ENCODE measurements at places on chromosomes 6 and 20.

GRCh38 chr20:15506311-15506710 is 1066.9 kb downstream of the KIF16B start:
- no peak for DNase-seq

- no peak for DNase-seq
Observed at GRCh38 chr6:150346346-150346745, 22.5 kb upstream of the IYD start.

GRCh38 chr6:12261502-12261901 is 28.7 kb upstream of the EDN1 start:
- DNase-seq: no peak

DNA sequence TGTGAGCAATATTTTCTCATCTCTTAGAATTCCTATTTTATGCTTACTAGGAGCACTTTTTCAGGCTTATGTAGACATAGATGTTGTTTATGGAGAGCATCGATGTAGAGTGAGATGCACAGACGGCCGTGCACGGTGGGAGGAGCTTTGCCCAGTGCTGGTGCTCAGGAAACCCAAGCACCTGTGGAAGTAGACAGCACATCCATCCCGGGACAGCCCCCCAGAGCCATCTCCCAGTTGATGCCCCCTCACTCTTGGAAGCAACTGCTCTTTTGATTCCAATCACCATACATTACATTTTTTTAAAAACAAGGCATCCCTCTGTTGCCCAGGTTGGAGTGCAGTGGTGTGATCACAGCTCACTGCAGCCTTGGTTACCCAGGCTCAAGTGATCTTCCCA is 143.7 kb downstream of the SMOC2 start:
- DNase-seq: no peak

GRCh38 chr20:45545754-45546453 is 1.3 kb downstream of the EPPIN start:
- no peak for DNase-seq

DNA sequence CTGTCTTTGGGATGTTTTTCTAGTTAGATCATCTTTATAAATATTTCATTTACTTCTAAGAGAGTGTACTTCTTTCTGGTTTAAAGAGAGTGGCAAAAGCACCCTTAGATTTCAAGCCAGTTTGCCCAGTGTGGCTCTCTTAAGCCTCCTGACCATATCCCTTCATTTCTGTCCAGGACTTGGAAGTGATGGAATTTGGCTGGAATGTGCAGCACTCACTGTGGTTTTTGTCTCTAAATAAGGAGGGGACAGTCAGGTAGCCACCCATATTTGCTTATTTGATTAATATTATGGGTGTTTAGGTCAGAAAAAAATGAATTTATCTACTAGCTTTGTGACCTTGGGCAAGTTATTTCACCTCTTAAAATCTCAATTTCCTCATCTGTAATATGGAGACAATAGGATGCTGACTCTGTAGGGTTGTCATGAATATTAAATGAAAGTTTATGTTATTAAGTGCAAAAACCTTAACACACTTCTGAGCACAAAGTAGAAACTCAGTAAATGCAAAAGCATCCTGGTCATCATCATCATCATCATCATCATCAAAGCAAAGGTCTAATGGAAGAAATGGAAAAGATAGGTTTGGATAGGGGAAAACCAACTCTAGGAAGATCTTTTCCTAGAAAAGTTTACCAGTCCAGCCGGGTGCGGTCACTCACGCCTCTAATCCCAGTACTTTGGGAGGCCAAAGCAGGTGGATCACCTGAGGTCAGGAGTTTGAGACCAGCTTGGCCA is 3.1 kb downstream of the CRYBG1 start:
- DNase-seq: no peak

DNA sequence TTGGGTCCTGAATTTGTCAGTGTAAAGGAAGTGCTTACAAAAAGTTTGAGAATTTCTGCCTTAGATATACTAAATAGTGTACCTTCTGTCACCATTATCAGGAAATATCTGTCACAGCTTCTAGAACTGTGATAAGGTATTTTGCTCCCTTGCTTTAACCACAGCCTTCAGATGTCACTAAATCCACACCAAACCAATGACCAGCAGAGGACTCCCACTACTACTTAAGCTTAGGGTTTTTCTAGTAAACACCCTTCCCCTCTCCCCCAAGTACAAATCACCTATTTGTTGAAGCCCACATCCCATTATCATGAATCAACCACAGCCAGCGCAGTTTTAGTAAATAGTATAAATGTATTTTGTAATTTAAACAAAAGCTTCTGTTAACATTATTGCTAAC is 8.6 kb upstream of the JPH2 start:
- DNase-seq: no peak

GRCh38 chr20:47438464-47439381 is 63.0 kb upstream of the NCOA3 start:
- DNase-seq: no peak

DNA sequence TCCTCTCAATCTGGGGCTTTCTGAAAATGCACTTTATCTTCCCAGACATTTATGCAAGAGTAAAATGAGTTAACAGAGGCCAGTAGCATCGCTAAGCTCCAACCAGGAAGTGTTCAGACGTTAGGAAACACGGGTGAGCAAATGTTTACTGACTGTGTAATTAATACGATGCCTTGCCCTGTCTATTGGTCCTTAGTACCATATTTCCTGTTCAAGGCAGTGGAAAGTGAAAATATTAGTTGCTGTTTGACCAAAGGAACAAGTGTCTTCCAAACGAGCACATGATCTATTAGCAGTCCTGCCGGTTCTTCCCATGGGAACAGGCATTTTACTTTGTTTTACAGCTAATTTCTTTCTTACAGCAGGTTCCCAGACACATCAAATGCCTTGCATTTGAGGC is 311.1 kb upstream of the JAG1 start:
- no peak for DNase-seq

- DNase-seq: no peak
Observed at GRCh38 chr6:159170999-159171712, 2.0 kb downstream of the FNDC1 start.

DNA sequence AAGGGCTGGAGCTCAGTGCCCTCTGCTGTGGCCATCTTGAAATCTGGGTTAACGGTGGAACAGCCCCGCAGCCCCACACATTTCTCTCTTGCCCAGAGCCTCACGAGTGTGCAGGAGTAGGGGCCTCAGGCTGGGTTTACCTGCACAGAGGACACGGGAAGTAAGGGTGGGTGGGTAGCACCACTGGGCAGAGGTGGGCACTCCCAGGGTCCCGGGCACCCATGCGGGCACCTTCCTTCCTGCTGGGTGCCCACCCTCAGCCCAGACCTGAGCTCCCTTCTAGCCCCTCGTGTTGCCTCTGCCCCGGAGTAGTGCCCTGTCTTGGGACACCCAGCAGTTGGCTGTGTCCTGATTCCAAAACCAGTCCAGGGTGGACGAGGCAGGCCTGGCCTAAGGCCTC is 11.2 kb downstream of the COL9A3 start:
- DNase-seq: no peak

GRCh38 chr6:45647341-45648261 is 269.9 kb upstream of the SUPT3H start:
- DNase-seq: no peak

DNA sequence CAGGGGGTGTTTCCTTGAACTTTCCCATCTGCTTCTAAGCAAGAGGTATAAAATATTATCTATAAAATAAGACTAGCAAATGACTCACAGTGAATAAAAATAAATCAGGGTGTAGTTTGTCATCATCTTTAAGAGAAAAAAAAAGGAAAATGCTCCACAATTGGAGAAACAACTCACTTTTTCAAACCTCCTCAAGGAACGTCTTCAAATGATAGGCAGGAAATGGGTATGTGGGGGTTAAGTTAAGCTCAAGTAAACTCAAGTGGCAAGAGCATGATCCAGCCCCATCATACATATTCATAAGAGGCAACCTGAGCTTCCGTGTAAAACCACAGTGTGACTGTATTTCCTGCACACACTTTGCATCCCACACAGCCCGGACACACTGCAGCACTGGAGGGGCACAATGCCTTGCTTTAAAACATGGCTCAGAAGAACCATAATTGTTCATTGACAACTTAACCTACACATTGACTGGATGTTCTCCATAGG is 58.5 kb upstream of the CEP85L start:
- peak; percentile 61 for DNase-seq

DNA sequence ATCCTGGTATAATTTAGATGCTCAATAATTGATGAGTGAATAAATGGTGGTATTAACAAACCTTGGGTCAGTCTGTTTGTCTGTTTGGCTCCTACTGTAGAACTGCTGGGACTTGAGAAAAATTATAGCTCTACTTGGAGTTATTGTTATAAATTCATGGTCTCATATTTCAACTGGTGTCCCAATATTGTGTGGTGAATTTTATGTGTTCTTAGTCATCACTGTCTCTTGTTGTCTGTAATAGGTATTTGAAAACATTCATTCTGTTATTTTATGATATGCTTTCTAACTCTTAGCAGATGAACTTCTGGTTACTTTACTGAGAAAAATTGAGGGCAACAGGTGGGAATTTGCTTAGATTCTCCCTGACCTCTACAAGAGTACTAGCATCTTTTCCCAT is 221.4 kb downstream of the CDKAL1 start:
- DNase-seq: no peak

DNA sequence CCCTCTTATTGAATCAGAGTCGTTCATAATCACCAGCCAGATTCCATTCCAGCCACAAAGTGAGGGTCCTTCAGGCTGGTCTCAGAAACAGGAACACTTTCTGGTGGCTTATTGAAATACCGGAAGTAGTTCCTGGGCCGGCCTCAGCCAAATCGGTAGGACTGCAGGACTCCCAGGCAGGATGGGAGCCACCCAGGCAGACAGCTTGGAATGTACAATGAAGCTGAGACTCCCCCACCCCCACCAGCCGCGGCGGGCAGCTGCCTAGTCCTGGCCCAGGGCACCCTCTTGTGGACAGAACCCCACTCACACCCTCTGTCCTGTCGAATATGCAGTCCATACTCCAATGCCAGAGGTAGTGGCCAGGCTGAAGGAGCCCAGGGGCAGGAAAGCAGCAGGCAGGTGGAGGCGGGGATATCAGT is 43.8 kb downstream of the MDFI start:
- peak; percentile 44 for DNase-seq

GRCh38 chr6:122033564-122034181 is 365.8 kb upstream of the HSF2 start:
- no peak for DNase-seq

- no peak for DNase-seq
Observed at GRCh38 chr20:50915424-50915823, 15.8 kb downstream of the ADNP start.

DNA sequence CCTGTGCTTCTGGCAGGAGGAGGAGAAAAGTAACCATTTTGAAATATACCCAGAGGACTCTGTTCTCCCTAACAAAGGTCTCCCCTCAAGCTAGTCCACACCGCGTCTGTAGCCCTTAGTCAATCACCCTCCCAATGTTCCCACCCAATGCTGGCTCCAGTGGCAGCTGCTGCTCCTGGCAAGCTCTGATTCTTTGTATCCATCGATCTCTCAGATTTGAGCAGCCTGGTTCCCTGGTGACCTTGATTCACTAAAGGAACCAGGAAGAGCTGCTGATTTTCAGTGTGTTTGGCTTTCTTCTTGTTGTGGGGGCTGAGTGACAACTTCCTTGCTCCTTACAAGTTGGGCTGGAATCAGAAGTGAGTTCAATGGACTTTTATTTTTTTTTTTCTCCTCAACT is 68.5 kb downstream of the FOXC1 start:
- DNase-seq: no peak

GRCh38 chr6:31528307-31528777 is 420 bp upstream of the MCCD1 start:
- no peak for DNase-seq

- no peak for DNase-seq
Observed at GRCh38 chr6:36195471-36196112, 952 bp upstream of the BRPF3 start.

GRCh38 chr6:139483079-139483478 is 108.6 kb upstream of the CITED2 start:
- DNase-seq: no peak

DNA sequence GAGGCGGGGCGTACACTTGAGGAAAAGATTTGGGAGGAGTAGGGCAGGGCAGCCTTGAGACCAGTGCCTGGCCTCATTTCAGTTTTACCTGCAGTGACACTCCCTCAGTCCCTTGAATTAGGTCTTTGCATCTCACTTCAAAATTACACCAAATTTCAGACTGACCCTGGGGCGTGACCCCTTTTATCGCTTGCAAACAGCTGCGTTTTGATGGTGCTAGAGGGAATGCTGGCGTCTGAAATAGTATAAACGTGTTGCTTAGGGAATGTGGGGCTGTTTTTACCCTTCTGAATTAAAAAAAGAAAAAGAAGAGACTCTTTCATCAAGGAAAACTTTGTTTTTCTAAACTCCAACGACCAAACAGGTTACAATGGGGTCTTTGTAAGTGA is 21.0 kb downstream of the COL9A1 start:
- no peak for DNase-seq

- no peak for DNase-seq
Observed at GRCh38 chr6:36111526-36111925, 18.8 kb upstream of the MAPK13 start.

GRCh38 chr6:134936931-134937330 is 13.0 kb downstream of the ALDH8A1 start:
- no peak for DNase-seq

DNA sequence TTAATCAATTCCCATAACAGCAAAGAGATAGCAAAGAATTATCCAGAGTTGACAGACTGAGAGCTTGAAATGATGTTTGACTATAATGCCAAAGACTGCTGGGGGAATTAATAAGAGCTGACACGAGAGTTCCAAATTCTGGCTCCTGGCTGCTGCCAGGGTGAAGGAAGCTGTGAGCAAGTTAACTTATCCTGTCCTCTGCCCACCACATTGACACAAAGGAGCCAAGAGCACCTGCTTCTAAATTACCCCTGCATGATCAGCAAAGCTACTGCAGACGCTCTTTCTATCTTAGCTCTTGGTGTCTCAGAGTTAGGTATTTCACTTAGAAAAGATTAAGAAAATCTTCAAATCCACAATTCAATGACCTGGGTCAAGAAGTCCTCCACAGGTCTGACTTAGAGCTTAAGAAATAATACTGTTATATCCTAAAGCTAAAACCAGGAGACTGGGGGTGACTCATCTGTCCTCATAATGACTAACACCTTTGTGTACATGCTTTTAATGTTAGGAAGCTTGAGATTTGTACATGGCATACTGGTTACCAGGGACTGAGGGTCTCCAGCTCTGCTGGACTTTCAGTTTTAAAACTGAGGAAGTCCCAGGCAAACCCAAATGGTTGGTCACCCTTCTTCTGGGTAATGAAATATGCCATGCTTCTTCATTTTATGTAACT is 13.2 kb upstream of the FRK start:
- DNase-seq: no peak

GRCh38 chr20:44021900-44022299 is 107.2 kb downstream of the TOX2 start:
- DNase-seq: no peak

GRCh38 chr20:17809362-17810061 is 109.7 kb downstream of the BANF2 start:
- DNase-seq: no peak

GRCh38 chr6:170346649-170347048 is 40.1 kb downstream of the FAM120B start:
- no peak for DNase-seq

DNA sequence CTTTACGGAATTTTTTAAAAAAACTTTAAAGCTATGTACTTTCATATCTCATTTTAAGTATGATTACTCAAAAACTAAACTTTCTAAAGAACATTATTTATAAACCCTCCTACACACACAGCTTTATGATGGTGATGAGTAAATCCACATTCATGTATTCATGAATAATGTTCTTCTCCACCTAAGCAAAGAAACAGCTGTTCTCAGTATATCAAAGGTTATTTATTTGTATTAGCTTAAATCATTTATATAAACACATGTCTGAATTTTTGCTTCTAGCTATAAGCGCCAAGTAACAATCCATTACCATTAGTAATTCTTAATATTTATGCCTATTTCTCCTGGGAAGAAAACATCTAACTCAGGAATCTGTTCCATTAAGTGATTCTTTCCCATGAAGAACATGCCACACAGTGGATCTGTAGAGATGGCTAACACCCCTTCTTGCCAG is 63.3 kb downstream of the SMLR1 start:
- no peak for DNase-seq

Data from effector CD4-positive, alpha-beta T cell (primary cell).